ENCODE measurements at places on chromosomes 13 and 19.

GRCh38 chr19:18415178-18415867 lies 3.9 kb upstream of the SSBP4 start:
- no peak for DNase-seq

- no peak for DNase-seq
These were observed 860.8 kb upstream of the SLITRK5 start for GRCh38 chr13:86810361-86810760.

GRCh38 chr13:98585946-98586345 lies 9.0 kb upstream of the STK24 start:
- DNase-seq = no peak

DNA sequence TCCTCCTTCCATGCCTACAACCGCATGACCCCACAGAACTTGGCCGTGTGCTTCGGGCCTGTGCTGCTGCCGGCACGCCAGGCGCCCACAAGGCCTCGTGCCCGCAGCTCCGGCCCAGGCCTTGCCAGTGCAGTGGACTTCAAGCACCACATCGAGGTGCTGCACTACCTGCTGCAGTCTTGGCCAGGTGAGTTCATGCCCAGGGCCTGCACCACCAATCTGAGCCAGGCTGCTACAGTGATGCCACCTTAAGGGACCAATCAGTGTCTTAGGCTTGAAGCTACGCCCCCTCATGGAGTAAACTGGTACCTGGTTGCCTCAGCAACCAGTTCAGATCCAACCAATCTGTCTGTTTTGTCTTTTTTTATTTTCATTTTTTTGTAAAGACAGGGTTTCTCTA lies 5.2 kb downstream of the SYDE1 start:
- no peak for DNase-seq

DNA sequence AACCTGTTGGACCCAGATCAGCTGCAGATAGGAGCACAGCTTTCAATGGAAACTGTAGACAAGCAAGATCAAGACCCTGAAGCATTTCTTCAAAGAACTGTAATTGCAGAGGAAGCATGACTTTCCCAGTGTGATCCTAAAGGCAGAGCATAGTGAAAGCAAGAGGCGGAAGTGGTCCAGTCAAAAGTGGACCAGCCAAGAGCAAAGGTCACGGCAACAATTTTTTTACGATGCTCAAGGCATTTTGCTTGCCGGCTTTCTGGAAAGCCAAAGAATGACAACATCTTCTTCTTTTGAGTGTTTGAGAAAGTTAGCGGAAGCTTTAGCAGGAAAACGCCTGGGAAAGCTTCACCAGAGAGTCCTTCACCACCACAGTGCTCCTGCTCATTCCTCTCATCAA lies 111.6 kb downstream of the RNF17 start:
- no peak for DNase-seq

DNA sequence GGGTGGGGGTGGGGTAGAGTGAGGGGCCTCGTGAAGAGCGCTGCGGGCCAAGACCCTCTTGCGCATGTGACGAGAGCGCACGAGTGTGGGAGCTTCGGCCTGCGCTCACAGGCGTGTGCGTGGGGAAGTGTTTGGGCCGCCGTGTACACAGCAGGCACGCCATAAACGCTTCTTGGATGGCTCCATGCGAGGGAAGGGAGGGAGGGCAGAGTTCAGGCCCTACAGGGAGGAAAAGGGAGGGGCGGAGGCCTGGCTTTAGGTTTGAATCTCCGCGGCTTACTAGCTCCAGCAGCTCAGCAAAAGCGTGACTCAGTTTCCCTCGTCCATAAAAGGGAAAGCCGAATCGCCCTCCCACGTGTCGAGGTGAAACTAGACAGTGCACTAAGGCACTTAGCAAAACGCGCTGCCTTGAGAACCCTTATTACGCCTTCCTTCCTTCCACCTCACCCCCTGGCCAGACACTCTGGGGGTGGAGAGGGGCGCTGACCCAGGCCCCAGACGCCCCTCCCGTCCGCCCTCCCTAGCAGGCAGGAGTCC lies 12.5 kb downstream of the GADD45B start:
- no peak for DNase-seq

- DNase-seq = no peak
These were observed 68.1 kb upstream of the SLC10A2 start for GRCh38 chr13:103134271-103134670.

DNA sequence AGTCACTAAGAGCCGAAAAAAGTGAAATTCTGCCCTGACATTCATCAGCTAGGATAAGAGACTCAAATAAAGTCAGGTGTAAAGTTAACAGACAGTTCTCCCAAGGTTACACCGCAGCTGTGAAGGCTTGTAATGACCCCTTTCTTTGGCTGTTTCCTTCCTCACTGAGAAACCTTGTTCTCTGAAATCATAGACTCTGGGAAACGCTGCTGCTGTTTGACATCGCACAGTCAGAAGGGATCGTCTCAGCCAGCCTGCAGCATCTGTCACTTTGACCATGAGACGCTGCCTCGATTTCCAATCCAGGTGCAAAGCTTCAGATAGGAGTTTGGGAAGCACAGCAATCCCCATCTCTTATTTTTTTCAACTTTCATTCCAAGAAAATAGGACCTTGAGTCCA lies 678 bp downstream of the BCAT2 start:
- no peak for DNase-seq

DNA sequence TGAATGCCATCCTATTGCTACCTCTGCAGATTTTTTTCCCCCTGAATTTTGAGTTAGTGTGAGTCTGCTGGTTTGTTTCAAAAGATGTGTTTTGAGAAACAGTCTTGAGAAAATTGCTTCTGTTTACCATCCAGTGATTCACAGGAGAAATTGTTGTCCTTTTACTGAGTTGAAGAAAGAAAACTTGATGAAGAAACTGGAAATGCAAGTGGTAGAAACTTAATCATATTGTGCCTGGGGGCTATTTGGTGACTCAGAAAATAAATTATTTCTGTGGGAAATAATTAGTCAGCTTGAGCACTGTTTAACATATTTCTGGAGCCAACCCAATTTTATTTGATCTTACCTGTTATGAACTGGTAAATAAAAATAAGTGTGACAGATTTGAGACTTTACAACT lies 35.4 kb downstream of the PAN3 start:
- no peak for DNase-seq

DNA sequence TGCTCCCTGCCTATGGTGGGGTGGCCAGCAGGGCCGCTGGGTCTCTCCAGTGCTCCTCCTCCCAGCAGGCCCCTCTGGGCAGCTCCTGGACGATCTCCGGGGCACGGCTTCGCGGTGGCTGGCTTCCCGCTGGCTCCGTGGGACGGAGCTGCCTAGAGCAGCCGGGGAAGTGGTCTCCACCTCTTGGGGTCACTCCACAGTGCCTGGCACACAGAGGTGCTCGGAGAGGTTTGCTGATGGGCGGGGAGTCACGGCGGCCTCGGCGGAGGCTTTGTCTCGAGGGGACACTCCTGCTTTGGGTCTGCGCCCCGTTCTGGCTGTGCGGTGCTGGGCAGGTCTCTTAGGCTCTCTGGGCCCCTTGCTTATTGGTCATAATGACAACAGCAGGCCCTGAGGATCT lies 9.9 kb upstream of the CACTIN start:
- DNase-seq = no peak

- DNase-seq = no peak
These were observed 56.4 kb upstream of the MBNL2 start for GRCh38 chr13:97165502-97166425.

DNA sequence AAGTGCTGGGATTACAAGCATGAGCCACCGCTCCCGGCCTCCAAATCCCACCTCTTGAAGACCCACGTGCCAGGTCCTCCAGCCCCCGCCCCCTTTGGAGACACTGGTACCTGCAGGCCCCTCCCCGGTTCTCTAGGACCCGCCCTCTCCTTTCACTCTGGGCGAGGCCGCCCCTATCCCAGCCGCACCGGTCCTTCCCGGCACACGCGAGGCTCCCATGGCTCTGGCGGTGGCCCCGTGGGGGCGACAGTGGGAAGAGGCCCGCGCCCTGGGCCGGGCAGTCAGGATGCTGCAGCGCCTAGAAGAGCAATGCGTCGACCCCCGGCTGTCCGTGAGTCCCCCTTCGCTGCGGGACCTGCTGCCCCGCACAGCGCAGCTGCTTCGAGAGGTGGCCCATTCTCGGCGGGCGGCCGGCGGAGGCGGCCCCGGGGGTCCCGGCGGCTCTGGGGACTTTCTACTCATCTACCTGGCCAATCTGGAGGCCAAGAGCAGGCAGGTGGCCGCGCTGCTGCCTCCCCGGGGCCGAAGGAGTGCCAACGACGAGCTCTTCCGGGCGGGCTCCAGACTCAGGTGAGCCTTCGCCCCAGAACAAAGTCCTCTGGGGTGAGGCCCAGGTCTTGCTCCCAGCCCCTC lies at the start of gene CBLC:
Gene CBLC (plus strand): TSS at position 176 of the 633 bp plus-strand sequence. CDS start 42 bp downstream, at position 218.
- no peak for DNase-seq

DNA sequence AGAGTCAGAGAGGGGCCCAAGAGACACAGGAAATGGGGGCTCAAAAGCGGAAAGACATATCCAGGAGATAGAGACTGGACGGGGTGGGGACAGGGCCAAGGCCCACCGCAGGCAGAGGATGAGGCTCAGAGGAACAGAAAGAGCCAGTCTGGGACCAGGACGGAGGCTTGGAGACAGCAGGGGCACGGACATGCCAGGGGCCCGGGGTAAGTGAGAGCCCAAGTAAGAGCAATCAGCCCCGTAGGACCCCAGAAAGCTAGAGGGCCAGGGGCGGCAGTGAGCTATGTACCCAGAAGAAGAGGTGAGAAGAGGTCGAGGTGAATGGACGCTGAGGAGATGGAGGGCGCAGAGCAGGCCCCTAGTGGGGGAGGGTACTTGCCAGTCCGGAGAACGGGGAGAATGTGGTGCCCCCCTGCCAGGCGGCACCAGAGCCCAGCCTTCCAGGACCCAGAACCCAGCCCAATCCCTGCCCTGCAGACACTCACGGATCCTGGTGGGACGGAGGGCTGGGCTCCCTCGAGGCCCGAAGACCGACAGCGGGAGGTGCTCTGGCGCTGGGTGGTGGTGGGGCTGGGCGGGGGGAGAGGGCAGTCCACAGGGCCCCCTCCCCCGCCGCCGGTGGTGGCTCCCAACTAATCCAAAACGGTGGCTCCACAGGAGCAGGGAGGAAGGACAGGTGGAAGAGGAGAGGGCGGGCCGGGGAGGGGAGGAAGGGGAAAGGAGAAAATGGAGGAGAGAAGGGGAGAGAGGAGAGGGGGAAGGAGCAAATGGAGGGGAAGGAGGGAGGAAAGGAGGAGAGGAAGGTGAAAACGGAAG lies 1.0 kb downstream of the GRIK5 start:
- no peak for DNase-seq

GRCh38 chr13:53382008-53382407 lies 353.4 kb downstream of the OLFM4 start:
- DNase-seq = no peak

- DNase-seq = no peak
These were observed 282.9 kb downstream of the TSHZ3 start for GRCh38 chr19:31066385-31066784.

DNA sequence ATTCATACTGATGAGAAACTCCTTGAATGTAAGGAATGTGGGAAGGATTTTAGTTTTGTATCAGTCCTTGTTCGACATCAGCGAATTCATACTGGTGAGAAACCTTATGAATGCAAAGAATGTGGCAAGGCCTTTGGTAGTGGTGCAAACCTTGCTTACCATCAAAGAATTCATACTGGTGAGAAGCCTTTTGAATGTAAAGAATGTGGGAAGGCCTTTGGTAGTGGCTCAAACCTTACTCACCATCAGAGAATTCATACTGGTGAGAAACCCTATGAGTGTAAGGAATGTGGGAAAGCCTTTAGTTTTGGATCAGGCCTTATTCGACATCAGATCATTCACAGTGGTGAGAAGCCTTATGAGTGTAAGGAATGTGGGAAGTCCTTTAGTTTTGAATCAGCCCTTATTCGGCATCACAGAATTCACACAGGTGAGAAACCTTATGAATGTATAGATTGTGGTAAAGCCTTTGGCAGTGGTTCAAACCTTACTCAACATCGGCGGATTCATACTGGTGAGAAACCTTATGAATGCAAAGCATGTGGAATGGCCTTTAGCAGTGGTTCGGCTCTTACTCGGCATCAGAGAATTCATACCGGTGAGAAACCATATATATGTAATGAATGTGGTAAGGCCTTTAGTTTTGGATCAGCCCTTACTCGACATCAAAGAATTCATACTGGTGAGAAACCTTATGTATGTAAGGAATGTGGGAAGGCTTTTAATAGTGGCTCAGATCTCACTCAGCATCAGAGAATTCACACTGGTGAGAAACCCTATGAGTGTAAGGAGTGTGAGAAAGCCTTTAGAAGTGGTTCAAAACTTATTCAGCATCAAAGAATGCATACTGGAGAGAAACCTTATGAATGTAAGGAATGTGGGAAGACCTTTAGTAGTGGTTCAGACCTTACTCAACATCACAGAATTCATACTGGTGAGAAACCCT lies 26.6 kb downstream of the ZNF345 start:
- no peak for DNase-seq

GRCh38 chr19:3984584-3984907 lies 717 bp downstream of the EEF2 start:
- no peak for DNase-seq

GRCh38 chr13:59674616-59675015 lies 489.1 kb downstream of the DIAPH3 start:
- DNase-seq = no peak

DNA sequence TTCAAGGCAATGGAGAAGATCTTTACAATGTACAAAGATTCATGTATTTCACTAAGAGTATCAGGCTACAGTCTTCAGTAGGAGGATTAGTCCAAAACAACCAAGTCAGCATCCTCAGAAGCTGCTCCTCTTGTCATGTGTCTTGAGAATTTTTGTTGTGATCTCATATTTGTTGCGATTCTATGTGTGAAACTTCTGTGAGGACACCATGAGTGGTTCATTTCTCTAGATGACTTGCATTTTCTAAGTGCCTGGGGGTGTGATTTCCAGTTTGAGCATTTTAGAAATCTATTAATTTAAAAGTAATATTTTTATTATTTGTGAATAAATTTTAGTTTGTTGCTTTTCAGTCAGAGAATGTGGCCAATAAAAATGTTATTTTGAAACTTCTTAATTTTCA lies 94.5 kb downstream of the RAP2A start:
- DNase-seq = no peak

GRCh38 chr19:35828692-35829301 lies 16.2 kb upstream of the PRODH2 start:
- peak; percentile 14 for DNase-seq

GRCh38 chr19:3503036-3503572 lies 2.6 kb upstream of the DOHH start:
- DNase-seq = no peak

GRCh38 chr13:110616103-110617101 lies 1.1 kb downstream of the NAXD start:
- no peak for DNase-seq

GRCh38 chr13:60933638-60934037 lies 482.0 kb downstream of the PCDH20 start:
- no peak for DNase-seq

- DNase-seq = no peak
These were observed 13.7 kb upstream of the SIGLEC10 start for GRCh38 chr19:51431124-51431523.

GRCh38 chr13:24162604-24163003 lies 2.1 kb downstream of the SPATA13 start:
- no peak for DNase-seq

DNA sequence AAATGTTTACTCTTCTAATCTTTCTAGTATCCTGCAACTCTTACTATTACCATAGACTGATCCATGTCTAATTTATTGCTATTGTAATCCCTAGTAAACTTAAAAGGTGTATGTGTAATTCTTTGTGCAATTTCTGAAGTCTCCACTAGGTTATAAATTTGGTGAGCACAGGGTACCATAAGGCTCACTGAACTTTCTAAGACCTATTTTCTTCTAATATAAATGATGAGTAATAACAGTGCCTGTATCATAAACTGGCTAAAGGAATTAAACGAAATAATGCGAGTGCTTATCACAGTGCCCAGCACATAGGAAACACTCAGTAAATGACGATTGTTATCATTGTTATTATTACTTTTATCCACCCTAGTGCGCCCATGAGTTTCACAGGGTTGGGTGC lies 119.1 kb downstream of the KLF12 start:
- no peak for DNase-seq
